ENCODE measurements at places on chromosomes 1 and 21.

GRCh38 chr1:11725616-11726015 lies 10.3 kb upstream of the AGTRAP start:
- DNase-seq = no peak

GRCh38 chr1:193402037-193402436 lies 215.6 kb upstream of the B3GALT2 start:
- DNase-seq = no peak

GRCh38 chr1:159826441-159827101 lies at the start of gene SLAMF8:
TSS of gene SLAMF8 (plus strand) at chr1:159826873. CDS start at chr1:159826899, 26 bp downstream.
- peak; percentile 59 for DNase-seq

DNA sequence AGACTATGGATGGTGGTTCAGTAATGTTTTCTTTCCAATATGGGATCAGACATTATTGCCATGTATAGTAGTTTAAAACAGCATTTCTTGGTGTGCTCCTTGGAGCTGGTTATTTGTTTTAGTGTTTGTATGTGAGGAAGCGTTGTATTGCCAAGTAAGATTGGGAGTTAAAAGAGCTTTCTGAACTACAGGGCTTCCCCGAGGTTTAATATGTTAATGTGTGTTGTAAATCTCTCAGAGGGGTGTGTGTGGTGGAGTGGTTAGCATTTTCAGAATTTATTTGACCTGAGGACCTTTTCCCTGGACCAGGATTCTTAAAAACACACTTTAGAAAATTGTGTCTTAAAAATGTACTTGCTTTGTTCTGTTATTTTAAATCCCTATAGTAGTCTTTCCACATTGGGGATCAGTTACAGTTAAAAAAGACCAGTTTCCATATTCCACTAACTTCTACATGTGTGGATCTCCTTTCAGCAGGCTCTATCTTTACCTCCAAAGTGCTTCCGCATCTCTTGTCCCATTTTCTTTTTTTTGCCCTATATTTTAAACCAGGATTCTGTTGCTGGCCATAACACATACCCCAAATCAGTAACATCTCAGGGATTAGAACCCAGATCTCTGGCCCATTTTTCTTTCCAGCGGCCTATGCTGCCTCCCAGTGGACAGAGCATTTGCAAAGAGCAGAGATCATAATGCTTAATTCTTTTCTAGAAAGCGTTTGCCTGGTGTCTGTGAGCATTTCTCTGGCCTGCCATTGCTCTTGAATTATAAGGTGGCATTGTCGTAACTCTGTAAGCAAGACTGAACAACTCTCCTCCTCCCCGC lies 58.6 kb downstream of the PBX1 start:
- DNase-seq = no peak

DNA sequence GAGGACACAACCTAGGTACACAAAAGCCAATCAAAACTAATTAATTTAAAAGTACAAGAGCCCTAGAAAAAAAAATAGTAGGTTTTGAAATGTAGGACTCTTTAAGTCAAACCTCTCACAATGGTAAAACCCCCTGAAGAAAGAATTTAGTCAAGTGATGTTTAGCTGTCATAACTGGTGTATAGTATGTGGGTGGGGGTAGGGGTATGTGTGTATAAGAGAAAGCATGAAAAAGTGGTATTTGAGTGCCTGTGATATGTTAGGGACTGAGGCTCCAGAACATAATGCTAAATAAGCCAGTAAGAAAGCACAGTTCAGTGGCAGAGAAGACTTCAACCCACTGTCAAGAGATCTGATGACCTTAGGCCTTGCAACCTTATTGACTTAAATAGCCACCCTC lies 507.9 kb downstream of the TTLL7 start:
- DNase-seq = no peak

Data from Right ventricle myocardium superior (tissue), 1 donor.